ENCODE measurements at places on chromosomes 12 and 14.

DNA sequence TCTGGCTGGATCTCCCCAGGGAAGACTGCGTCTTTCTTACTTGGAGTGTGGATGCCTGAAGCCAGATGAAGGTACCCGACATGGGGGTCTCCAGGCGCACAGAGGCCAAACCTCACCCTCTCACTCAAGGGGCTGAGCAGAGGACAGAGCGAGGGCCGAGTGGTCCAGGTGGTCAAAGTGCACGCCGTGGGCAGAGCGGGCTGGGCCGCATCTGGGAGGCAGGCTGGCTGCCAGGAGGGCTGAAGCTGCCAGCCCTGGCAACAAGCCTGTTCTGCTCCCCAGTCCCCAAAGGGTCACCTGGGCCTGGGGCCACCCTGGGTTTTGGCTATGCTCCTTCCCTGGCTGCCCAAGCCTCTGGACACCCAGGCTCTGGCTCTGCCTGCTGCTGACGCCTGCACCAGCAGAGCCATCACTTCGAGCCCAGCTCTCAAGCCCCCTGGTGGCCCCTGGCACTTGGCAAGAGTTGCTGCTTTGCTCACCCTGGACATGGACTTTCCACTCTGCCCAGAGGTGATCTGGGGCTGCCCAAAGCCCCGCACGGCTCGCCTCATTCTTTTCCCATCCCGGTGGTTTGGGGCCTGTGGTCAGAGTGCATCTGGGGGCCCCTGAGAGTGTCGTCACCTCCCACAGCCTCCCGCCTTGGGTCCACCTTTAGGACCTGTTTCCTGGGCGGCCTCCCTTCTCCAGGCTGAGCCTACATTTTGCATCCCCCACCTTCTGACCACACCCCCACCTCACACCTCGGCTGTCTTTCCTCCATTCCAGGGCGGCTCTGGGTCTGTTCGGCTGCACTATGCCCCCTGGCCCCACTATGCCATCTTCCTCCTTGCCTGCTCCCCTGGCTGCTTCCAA lies 2.8 kb downstream of the ADSS1 start:
- no peak for DNase-seq

DNA sequence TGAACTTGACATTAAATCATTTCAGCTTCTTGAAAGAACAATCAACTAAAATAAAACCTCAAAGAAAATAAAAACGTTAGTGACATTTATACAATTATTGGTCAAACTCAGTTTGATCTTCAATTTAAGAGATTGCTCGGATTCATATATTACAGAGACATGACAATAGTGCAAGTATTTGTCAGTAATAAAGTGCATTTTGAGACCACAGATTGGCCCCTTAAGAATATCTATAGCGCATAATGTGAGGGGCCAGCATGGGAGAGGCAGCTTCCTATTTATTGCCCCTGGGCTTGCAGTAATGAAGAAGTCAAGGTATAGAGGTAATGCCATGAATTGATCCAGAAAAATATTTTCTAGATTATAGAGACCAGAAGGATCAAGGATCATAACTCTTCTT lies 552.3 kb downstream of the VRK1 start:
- no peak for DNase-seq

DNA sequence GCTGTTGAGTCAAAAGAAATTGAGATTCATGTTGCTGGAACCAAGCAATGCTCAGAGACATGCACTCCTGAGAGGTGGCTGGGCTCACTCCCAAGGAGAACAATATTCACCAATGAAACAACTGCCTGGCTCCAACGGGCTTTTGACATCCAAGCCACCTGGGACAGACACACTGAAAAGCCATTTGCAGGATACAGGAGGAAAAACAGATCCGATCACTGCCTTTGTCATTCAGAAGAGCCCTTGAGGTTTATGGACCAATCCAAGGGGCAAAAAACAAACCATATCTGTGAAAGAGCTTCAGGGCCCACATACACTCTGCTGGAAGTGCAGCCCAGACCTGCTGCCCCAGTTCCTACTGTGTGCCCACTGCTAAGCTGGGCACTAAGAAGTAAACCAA lies 277.5 kb downstream of the NUAK1 start:
- no peak for DNase-seq

- DNase-seq = no peak
Measured at GRCh38 chr12:111387747-111388323, 17.9 kb upstream of the SH2B3 start.

- DNase-seq = no peak
Measured at GRCh38 chr14:103735439-103735814, 19.8 kb downstream of the ZFYVE21 start.

GRCh38 chr12:124397807-124398577 lies 103.1 kb downstream of the RFLNA start:
- DNase-seq = no peak

GRCh38 chr14:64298773-64299172 lies 4.6 kb upstream of the ESR2 start:
- no peak for DNase-seq

- DNase-seq = no peak
Measured at GRCh38 chr12:105272814-105273416, 36.9 kb upstream of the APPL2 start.

DNA sequence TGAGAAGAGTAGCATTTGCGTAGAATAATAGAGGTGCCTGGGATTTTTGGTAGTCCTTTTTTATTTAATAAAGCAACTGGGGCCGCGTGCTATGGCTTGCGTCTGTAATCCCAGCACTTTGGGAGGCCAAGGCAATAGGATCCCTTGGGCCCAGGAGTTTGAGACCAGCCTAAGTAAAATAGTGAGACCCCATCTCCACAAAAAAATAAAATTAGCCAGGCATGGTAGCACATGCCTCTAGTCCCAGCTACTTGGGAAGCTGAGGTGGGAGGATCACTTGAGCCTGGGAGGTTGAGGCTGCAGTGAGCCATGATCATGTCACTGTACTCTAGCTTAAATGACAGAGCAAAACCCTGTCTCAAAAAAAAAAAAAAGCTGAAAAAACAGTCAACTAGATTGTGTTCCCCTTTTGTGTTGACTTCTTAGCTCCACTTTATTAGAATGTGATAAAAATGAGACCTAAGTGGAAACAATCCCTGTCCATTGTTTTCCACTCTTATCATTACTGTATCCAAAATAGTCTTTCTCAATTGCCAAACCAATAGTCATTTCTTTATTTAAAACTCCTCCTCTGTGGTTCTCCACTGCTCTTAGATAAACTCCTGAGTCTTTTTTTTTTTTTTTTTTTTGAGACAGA lies 7.4 kb downstream of the PRKCH start:
- DNase-seq = no peak

DNA sequence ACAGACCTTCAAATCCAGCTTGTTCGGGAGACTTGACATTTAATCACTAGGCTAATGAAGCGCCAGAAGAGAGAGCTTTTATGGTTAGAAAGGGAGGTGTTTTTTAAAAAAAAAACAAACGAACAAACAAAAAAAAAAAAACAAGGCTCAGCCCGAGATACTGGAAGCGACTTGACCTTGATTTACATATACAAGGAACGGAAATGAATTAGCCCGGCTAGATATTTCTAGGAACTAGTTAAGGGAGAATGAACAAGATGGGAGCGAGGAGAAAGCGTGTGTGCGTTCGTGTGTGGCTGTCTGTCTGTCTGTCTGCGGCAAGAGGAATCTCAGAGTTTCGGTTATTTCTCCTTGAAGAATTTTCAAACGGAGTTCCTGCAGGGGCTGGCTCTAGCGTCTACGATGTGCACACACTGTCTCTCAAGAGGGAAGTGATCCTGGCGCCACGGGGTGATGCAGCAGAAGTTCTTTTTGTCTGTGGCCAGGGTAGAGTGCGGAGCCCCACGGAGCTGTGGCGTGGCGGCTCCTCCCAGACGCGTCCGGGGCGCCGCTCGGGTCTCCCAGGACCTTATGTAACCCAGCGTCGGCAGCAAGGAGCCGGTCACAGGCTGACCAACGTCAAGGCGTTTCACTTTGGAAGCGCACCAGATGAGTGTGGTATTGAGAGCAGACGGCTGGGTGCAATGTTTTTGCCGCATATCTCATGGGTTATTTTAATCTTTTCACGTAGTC lies 18.8 kb downstream of the SOCS2 start:
- DNase-seq = no peak

- no peak for DNase-seq
Measured at GRCh38 chr12:106595268-106595667, 12.5 kb downstream of the RFX4 start.

- no peak for DNase-seq
Measured at GRCh38 chr14:61077951-61078720, 97.1 kb downstream of the SLC38A6 start.

GRCh38 chr14:63692310-63693020 lies 35.4 kb downstream of the SGPP1 start:
- DNase-seq = no peak

- DNase-seq = peak; percentile 93
Measured at GRCh38 chr14:54773171-54774006, 129.2 kb downstream of the GCH1 start.

GRCh38 chr14:24903337-24903736 lies 146.6 kb downstream of the STXBP6 start:
- DNase-seq = no peak

DNA sequence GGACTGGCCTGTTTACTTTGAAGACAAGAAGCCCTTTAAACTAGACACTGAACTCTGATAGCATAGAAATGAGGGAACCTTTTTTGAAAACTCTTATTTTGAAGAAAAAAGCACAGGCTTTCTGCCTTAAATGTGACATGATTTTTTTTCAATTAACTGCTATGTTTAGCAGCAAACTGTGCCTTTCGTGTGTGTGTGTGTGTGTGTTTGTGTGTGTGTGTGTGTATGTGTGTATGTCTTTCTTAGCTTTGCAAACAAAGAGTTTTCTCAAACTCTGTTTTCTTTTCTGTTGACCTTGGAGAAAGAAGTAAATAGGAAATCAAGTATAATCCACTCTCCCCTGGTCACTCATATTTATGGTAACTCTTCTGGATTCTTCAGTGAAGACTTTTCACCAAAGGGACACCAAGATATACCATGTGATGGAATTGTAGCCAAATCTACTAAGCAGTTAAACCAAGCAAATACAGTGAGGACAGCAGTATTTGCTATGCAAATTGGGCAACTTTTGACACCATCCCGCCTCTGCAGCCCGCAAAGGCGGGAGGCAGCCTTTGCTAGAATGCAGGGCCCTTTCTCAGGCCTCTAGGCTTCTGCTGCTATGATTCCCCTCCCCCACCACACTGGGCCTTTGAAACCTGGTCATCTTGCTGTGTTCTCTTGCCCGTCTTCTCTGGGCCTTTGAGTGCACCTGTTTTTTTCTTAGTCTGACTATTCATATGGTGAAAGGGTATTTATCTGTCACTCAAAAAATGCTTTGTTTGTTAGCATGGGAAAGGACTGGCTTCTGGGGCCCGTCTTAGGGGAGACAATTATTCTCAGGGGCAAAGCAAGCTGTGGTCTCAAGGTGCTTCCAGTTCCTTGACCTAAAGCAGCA lies 107.9 kb downstream of the MYRFL start:
- no peak for DNase-seq

- DNase-seq = no peak
Measured at GRCh38 chr12:109239179-109239578, 69.9 kb downstream of the FOXN4 start.

DNA sequence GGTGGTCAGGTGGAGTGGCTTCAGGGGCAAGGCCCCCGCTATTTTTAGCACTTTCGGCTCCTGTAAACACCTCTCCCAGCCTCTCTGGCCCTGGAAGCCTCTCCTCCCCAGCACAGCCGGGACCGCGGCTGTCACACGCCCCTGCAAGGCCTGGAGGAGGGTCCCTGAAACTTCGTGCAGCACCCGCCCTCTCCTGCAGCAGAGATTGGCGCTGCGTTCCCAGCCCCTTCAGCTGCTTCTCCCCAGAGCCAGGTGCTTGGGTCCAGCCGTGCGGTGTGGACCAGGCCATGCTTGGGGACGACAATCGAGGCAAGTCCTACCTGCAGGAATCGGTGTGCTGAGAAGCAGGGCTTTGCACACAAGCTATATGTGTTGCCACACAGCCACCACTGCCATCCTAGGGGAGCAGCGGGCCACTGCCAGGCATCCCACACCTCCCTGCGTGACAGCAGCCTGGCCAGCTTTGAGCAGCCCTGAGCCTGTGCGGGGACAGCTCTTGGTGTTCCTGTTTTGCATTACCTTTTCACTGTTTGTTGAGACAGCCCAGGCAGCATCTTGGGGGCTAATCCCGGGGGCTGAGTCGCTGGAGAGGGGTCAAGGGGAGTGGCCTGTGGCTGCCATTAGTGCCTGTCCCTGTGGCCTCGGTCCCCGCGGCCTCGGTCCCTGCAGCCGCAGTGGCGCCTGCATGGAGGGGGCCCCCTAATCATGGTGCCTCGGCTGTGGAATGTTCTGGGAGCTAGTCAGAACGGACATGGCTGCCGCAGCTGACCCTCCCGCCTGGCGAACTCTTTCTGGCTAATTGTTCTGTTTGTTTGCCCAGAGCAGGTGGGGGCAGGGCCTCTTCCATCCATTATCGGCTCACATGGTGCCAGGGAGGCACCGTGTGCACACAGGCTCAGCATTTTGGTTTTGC lies 27.6 kb upstream of the TRAF3 start:
- no peak for DNase-seq

- DNase-seq = no peak
Measured at GRCh38 chr12:12474471-12474928, 88.2 kb downstream of the DUSP16 start.

DNA sequence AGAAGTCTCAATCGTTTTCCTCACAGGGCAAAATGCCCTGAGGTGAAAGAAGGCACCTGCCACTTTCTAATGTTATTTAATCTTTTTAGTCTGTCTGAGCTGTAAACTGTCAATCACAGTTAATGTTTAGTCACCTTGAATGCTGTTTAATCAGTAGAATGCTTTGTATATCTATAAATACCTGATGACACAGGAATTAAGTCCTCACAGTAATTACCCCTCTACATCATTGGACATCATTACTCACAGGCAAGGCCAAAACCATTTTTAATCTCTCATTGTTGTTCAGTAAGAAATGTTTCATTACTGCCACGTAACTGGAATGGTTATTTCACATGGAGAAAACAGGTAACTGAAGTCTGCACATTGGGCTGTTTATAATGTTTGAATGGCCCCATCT lies 178.8 kb downstream of the EXOC5 start:
- DNase-seq = no peak

DNA sequence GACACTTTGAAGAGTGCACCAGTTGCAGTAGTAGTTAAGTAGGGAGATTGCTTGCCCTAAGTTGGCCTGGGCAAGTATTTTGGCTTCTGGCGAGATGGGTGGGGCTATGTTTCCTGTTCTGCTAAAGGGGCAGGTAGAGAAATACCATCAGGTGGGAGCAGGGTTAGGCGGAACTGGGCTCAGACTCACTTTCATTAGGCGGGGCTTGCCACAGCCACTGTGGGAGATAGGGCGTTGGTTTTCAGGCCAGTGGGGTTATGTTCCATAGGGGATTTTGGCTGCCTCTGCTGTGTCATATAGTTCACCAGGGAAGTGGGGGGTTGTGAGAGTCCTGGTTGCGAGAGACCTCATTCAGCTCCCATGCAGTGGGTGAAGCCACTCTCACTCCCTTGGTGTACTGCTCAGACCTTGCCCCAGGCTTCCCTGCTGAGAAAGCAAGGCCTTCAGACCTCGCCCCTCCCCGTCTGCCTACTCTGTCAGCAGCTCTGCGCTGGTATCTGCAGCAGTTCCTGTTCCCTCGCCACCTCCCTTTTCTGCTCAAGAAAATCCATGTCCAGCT lies 43.3 kb downstream of the AEBP2 start:
- no peak for DNase-seq

- no peak for DNase-seq
Measured at GRCh38 chr12:20183563-20183962, 184.8 kb upstream of the PDE3A start.

Measured in brain pericyte (primary cell).